Esophagus mucosa (tissue), 1 donor: ENCODE measurements at places on chromosomes 4 and X. TPM values are rescaled to one million over a fixed set of nuclear protein-coding genes. Genes with fewer than 3 reads are reported as not detected.

Gene BGN
- 29.3 TPM for total RNA-seq

Gene PHOX2B
- total RNA-seq: not detected

Gene FSTL5
- total RNA-seq: not detected

GRCh38 chr4:110134269-110134869 is 64.0 kb downstream of the ELOVL6 start:
- ATAC-seq: no peak

- no peak for ATAC-seq
Observed at GRCh38 chr4:165765053-165765452, 108.0 kb upstream of the TLL1 start.

DNA sequence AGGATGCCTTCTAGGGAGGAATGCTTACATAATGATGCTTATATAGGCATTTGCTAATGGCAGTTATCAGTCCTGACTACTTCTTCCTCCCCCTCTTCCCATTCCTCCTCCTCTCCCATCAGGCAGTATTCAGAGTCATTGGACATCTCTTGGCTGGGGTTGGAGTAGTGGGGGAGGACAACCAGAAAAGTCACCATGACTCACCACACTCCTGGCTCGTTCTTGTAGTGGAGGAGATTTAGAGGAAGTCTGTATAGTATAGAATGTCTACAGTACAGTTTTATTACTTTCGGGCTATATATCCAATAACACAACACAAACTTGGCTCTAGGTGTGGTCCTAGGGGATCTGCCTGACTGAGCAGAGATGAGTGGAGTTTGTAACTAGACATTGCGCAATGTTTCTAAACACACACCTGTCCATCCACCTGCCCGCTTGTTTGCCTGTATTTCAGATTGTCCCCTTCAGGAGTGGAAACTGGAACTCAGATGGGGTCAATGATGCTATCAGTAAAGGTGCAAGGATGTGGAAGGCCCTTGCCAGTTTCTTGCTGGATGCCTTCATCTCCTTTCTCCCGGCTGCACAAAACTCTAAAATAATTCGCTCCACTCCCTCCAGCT is 27.9 kb upstream of the KIAA1210 start:
- ATAC-seq: no peak

DNA sequence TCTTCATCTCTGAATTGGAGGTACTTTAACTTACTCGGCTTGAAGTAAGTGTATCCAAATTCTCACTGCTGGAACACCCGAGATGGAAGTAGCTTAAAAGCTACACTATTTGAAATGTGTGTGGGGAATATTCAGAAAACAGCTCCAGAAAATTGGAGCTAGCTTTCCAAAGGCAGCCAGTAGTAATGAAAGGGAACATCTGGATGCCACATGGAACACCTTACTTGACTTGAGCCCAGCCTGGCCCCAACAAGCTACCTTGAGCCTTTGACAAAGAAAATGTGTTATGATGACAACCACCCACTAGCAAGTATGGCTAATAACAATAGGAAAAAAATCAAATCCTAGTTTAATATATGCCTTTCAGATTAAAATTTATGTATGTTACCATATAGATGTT is 161.5 kb downstream of the PRDM5 start:
- no peak for ATAC-seq
